Stimulated activated CD4-positive, alpha-beta T cell treated with anti-CD3 and anti-CD28 coated beads, Interleukin-1b, Interleukin-23, amount 100 ng/mL, for 1 hour (primary cell): ENCODE measurements at places on chromosomes 7 and 10.

DNA sequence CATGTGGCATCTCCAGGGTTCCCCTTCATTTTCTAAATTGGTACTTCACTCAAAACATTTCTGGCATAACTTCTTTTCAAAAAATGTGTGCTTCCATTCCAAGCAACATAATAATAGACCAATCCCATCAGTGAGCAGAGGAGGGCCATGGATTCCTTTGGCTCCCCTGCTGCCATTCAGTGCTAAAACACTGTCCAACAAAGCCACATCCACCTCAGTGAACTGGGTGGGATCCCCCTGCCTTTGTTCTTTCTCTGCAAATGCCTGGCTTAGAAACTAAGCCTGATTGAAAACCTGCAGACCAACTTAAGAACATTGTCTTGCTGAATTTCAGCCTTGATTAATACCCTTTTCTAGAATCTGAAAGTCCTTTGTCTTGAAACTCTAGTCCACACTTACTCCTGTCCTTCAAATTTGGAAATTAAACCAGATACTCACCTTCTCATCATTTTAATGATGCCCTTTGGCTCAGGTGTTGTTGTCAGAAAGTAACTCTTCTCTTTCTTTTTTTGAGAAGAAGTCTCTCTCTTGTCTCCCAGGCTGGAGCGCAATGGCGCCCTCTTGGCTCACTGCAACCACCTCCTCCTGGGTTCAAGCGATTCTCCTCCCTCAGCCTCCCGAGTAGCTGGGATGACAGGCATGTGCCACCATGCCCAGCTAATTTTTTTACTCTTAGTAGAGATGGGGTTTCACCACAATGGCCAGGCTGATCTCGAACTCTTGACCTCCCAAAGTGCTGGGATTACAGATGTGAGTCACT lies 132.3 kb downstream of the PLXNA4 start:
- no peak for DNase-seq

DNA sequence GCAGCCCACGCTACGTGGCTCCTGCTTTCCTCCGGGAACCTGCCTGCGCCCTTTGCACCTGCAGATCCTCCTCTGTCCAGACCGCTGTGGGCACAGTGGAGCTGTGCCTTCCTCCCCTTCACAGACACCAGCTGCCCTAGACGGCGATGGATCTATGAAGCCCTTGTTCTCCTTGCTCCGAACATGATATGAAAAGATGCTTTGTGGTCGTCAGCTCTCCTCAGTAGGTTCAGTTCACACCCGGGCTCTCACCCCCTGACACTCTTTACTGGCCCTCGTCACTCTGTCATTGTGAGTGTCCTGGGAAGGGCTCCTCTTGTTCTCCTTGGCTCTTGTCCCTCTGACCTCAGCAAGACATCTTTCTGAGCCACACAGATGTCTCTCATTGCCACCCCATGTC lies 4.2 kb downstream of the ZNF488 start:
- no peak for DNase-seq

GRCh38 chr10:14822879-14823755 lies 14.7 kb downstream of the CDNF start:
- peak; percentile 16 for DNase-seq

- DNase-seq = no peak
Measured at GRCh38 chr10:57579926-57580325, 687.8 kb downstream of the IPMK start.

GRCh38 chr7:10040674-10041073 lies 933.0 kb upstream of the PHF14 start:
- no peak for DNase-seq

DNA sequence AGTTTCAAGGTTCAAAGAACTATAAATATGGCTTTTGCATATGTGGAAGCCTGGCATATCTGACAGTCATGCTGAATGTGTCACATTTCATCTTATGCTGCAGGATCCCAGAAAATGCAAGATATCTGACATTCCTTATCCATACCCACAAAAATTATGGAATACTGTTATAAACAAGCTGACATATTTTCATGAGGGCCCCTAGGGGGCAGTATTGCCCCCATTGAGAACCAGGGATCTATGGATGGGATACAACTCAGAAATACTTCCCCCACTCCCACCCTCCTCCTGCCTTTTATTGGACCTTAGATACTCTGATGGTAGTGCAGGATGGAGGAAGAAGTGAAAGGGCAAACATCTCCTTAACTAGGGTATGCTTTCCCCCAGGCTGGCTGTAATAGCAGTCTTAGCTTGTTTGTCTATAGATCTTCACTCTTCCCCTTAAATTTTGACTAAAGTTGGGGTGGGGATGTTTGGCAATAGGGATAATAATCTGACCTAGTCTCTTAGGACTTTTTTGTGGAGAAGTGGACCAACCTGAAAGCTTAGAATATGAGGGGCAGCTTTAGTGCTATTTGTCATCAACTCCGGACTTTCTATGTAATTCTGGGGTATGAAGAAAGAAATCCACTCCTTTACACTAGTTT lies 3.5 kb upstream of the GNGT1 start:
- no peak for DNase-seq

- no peak for DNase-seq
Measured at GRCh38 chr7:137798073-137798763, 48.6 kb downstream of the DGKI start.

- DNase-seq = no peak
Measured at GRCh38 chr7:127245607-127246006, 7.1 kb downstream of the GRM8 start.

DNA sequence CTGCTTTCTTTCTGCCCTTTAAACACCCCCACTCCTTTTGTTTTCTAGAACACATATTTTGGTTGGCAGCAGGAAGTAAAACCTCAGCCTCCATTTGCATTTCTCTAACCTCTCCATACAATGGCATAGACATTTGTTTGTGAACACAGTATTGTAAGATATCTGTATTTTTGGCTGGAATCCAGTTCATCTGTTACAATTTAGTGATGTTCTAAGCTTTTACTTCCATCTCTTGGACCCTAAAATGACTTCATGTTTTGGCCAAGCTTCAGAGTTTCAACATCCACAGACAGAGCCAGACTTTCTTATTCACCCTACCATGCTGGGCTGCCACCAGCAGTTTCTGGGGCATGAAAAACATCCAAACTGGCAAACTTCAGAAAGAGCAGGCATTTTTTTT lies 21.1 kb upstream of the AUTS2 start:
- DNase-seq = no peak

DNA sequence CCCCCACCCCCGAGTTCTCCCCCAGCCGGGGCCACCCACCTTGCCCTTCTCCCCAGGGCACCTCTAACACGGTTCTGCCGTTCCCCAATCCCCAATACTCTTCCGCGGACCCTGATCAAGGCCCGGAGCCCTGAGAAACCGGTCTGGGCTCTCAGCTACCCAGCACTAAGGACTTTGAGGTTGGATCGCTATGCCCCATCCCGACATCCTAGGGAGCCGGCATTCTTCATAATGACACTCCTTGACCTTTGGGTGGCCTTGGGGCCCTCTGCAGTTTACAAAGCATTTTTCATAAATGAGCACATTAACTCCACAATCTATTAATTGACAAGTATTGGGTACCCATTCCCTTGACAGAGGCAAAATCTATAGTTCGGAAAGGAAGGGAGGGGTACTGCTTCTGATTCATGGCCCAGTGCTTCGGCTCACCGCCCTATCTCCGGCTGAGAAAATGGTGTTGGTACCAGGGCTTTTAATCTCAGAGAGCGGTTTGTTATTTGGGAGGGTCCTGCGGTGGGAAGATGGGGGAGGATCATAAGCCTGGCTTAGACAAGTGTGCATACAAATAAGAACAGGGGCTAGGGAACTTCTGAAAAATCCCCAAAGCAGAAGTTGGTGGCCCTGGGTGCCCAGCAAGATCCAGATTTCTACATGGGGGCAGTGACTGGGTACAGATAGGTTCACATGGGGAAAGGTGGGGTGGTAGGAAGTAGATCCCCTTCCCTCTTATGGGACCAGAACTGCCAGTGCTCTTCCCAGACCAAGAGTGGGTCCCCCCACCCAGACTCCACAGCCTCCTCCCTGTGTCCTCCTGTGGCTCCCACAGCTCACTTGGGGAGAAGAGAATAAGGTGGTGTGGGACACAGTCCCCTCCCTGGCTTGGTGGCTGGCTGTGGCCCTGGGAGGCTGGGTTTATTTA lies 3.2 kb downstream of the IMPDH1 start:
- DNase-seq = no peak

- DNase-seq = no peak
Measured at GRCh38 chr7:30178748-30179436, 44.1 kb downstream of the MTURN start.

GRCh38 chr7:151242159-151243044 lies 6.1 kb downstream of the SMARCD3 start:
- DNase-seq = no peak

- DNase-seq = no peak
Measured at GRCh38 chr7:18306696-18307095, 188.9 kb upstream of the HDAC9 start.

DNA sequence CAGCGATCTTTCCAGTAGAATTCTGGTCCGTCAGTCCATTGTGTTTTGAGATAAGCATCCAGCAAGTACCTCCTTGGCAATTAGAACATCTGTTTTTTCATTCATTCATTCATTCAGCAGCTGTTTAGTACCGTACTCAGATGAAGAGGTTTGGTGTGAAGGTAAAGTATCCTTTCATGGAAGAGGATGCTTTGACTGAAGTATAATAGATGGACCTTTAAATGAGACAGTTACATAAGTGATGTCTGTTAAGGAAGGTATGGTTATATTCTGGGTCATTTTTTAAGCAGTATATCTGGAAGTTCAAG lies 1.2 kb downstream of the MAPK8 start:
- DNase-seq = no peak

GRCh38 chr10:86234107-86234506 lies 132.5 kb downstream of the GRID1 start:
- DNase-seq = no peak

- no peak for DNase-seq
Measured at GRCh38 chr10:126611303-126611702, 59.2 kb downstream of the C10orf90 start.

DNA sequence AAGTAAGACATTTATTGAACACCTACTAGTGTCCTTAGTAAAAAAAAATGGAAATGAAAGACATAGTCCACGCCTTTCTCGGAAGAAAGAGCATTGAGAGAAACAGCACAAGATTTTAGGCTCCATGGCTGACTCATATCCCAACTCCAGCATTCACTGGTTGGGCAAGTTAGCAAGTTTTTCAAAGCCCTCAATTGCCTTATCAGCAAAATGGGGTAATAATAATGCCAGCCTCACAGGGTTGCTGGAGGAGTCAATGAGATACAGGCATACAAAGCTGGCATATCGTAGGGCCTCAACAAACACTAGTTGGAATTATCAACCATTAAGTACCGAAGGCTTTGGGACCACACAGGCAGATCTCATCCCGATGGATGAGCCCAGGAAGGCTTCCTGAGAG lies 4.0 kb downstream of the HSPA12A start:
- DNase-seq = no peak

- DNase-seq = no peak
Measured at GRCh38 chr10:97042716-97043562, 142.8 kb downstream of the SLIT1 start.

- DNase-seq = no peak
Measured at GRCh38 chr7:55150709-55151451, 132.1 kb downstream of the EGFR start.
